C1 segment of cervical spinal cord (tissue), 14 donors: ENCODE measurements at places on chromosomes 4 and X.

DNA sequence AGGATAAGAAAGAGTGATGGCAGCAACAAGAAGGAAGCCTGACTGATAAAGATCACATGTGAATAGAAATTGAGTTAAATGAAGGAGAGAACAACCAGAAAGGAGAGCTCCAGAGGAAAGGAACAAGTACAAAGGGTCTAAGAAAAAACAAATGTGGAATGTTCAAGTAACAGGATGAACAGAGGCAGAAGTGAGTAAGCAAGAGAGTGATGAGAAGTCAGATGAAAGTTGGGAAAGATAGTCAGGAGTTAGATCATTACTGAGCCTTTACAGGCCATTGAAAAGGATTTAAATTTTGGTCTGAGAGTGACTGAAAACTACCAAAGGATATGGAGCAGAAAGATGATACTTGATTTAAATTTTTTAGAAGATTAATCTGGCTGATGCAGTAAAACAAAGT, 38.1 kb downstream of the NFXL1 start:
- DNase-seq: no peak

DNA sequence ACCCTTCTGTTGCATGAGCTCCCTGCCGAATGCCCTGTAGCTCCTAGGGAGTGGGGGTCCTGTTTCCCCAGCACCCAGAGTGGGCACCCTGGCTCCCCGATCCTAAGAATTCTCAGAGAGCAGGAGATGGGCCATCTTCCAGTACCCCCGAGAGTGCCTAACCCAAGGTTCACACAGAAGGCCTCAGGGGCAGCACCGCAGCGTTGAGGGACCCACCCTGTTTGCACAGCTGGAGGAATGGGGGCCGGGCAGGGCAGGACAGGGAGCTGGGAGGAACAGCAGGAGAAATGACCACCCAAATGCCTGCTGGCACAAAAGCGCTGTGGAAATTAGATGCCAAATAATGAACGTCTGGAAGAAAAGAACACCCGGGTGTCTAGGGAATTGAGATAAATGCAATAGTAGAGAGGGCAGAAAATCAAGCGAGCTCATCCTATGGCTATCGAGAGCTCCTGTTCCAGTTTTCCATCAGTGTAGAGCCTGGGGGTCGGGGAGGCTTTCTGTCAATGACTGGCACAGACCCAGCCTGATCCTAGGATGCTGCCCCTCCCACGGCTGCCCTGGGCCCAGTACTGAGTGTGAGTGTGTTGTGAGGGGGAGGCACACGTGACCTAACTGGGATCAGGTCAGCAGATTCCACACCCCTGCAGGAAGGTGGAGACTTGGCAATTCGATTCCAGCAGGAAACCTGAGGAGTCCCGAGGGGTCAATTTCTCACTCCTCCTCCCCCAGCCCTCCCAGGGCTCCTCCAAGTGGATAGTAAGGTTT, 25.7 kb downstream of the SEPTIN6 start:
- no peak for DNase-seq

DNA sequence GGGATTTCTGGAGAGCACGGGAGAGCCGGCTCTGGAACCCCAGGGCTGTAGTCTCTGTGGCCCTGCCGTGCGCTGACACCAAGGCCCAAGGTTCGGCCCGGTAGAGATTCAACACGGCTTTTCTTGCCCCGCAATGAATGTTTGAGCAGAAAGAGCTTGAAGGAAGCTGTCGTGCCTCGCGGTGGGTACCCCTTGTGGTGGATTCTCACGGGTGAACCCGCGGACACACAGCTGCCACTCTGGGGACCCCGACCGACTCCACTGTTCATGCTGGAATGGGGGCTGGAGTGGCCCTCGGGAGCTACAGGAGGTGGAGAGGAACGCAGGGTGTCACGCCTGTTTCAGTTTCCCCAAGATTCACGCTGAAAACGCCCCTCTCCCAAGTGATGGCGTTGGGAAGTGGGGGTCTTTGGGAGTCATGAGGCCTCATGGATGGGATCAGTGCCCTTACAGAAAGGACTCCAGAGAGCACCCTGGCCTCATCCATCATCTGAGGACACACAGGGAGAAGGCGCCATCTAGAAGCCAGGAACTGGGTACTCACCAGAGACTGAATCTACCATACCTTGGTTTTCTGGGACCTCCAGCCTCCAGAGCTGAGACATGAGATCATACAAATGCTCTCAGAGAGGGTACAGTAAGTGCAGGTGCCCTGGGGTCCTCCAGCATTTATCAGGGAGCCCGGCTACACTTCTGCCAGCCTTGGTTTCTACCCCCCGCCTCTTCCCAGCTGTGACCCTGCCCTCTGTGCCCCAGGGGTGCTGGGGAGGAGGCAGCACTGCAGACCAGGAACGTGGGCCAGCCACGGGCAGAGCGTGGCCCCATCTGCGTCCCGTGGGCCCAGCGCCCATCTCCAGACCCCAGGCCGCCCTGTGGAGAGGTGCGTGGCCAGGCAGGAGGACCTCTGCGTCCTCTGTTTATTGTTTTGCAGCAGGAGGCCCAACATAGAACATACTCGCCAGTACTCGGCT, 6.4 kb downstream of the SLC25A6 start:
- no peak for DNase-seq

- no peak for DNase-seq
Observed at GRCh38 chrX:7270933-7271332, 123.0 kb upstream of the PUDP start.

- no peak for DNase-seq
Observed at GRCh38 chr4:152188801-152189200, 347.1 kb downstream of the FBXW7 start.

- no peak for DNase-seq
Observed at GRCh38 chrX:108091878-108092291, 307 bp downstream of the ATG4A start.

DNA sequence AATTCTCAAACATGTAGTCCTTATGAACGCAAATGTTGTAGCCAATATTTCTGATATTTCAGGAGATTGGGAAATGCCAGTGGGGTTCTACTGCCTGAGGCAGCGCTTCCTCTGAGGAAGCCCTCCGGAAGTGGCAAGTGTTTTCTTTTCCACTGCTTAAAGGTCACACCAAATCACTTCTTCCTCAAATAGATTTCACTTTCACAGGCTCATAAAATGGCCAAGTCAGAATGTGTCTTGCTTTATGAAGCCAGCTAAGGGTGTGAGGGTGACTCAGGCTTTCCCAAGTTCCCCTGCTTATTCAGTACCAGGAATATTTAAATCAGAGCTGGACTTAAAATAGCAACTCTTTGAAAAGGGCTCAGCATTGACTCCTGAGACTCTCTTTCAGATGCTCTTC, 514.2 kb upstream of the DIPK2B start:
- DNase-seq: no peak

GRCh38 chr4:57020467-57021101, 41.9 kb downstream of the POLR2B start:
- no peak for DNase-seq

DNA sequence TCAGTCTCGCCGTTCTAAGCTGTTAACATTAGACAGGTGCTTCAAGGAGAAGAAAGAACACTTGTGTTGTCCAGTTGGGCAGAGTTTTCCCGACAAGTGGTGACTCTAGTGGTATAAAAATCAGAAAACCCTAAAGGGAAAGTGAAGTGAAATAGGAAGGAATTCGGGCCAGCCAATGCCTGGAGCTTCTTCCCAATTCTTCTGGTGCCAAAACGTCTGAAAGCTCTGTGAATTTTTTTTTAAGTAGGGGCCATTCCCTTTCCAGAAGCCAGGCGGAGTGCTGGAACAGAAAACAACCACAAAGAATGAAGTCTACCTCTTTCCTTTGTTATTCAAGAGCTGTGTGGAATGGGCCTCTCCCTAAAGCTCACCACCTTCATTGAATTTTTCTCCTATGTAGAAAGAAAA, 43.1 kb upstream of the PPARGC1A start:
- no peak for DNase-seq

GRCh38 chr4:112302320-112303274, 5.4 kb downstream of the ALPK1 start:
- DNase-seq: no peak

DNA sequence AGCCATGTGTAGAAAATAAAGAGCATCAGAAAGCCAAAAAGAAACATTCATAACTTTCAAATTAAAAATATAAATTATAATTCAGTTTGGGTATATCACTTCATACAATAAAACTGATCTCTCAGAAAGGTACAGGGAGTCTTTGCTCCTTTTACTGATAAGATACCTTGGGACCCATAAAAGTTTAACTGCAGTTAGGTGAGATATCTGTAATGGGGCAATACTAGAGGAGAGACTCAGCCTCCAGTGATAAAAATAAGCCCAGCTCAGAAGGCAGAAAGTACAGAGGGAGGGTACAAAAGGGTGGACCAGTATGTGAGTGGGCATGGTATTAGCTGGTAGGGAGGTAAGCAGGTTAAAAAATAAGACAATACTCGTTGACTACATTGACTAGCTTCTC, 180.9 kb upstream of the AGTR2 start:
- no peak for DNase-seq

GRCh38 chrX:44903107-44903506, 30.1 kb downstream of the KDM6A start:
- no peak for DNase-seq

- DNase-seq: no peak
Observed at GRCh38 chr4:156754832-156755570, 216.6 kb downstream of the PDGFC start.

- no peak for DNase-seq
Observed at GRCh38 chrX:27555514-27555913, 34.6 kb upstream of the DCAF8L2 start.

- no peak for DNase-seq
Observed at GRCh38 chr4:26252349-26253025, 68.3 kb upstream of the RBPJ start.

DNA sequence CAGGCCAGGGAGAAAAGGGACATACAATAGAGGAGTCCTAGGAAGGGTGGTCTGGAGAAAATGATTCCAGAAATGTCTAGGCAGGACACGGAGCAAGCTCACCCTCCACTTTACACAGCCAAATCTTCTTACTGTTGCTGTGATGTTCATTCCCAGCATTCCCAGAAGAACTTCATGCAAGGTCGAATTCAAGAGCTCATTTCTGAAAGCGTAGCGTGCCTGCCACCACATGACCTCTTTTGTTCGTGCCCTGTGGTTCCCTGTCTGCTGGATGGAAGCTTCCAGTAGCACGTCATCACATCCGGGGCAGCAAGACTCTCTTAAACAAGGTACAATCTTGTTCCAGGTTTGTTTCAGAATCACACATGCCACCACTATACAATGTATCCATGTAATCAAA, 57.8 kb downstream of the FAM184B start:
- no peak for DNase-seq

- no peak for DNase-seq
Observed at GRCh38 chr4:163540448-163540847, 46.0 kb downstream of the TMA16 start.

DNA sequence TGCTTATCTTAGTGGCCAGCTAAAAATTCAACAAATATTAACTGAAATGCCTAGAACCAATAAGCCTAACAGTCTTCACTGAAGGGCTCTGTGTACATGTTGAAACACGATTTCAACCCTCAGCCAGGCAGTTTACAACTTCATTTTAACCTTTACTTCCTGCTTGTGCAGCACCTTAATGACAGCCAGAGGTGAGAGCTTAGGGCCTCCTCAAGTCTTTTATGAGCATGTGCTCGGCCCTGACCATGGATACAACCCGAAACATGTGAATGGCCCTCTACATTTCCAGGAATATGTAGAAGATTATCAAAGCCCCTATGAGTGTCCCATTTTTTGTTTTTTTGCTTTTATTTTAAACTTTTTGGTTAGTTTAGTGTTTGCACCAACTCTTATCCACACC, 88.3 kb downstream of the MSN start:
- no peak for DNase-seq

GRCh38 chrX:153554519-153555167, 37.2 kb downstream of the ATP2B3 start:
- DNase-seq: peak; percentile 41

DNA sequence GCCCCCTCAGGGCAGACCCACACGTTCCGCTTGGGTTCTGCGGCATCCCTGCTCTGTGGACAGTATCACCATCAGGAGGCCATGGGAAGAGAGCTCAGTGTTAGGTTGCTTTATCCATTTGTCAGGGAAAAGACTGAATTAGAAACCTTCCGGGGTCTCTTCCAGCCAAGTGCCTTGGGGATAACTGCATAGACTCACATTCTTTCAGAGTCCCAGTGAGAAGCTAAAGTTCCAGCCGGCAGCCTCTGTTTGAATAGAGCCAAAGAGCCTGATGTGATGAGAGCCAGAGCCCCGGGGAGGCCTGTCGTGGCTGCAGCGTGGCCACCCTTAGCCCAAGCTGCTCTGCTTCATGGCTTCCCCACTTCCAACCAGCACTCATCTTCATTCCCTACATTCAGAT, 85.2 kb downstream of the FHDC1 start:
- no peak for DNase-seq
